HAP-1 (cell line): ENCODE measurements at places on chromosomes 1 and 21.

DNA sequence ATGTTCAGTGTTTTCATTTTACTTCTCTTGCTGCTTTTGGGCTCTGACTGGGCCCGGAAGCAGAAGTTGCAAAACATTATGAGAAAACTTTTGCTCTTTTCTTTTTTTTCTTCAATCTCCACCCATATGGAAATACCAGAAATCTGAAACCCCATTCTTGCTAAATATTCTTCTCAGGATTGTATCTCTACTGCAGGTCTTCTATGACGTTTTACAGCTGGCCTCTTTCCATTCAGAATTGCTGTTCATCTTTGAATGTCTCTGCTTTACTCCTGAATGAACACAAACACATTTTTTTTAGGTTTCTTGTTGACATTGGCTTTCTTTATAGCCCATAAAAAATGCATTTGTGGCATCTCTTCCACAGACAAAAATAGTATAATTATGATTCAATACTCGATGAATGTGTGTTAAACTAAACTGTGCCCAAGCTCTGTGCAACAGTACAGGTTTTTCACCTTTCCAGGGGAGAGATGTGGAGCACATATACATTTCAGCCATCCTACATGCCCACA is 18.8 kb downstream of the PTPRC start:
- DNase-seq, result no peak

- DNase-seq, result no peak
Measured at GRCh38 chr1:204495078-204495753, 611 bp upstream of the PIK3C2B start.

GRCh38 chr1:29543586-29543985 is 307.3 kb downstream of the PTPRU start:
- no peak for DNase-seq

DNA sequence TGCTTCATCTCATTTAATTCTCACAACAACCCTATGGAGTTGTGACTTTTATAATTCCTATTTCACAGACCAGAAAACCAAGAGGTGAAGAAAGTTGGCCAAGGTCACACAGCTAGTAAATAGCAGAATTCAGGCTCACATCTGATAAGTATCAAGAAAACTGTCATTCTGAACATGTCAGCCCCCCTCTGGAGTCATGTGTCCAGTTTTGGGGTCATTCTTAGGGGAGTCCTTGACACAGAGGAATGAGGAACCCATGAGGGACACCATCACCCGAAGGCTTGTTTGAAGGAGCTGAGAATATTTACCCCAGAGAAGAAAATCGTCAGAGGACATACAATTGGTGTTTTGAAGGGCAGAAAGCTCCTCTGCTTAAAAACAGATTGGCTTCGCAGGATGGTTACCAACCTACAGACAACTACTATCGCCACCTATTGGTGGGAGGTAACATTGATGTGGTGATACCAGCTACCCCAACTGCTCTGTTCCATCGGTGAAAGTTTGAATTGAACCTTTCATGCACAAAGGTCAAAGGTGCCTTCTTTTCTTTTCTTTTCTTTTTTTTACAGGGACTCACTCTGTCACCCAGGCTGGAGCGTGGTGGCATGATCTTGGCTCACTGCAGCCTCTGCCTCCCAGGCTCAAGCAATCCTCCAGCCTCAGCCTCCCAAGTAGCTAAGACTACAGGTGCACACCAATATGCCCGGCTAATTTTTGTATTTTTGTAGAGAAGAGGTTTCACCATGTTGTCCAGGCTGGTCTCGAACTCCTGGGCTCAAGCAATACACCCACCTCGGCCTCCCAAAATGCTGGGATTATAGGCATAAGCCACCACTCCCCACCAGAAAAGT is 31.3 kb downstream of the NCMAP start:
- peak; percentile 72 for DNase-seq

GRCh38 chr1:226679853-226680516 is 59.1 kb downstream of the ITPKB start:
- DNase-seq, result peak; percentile 89

DNA sequence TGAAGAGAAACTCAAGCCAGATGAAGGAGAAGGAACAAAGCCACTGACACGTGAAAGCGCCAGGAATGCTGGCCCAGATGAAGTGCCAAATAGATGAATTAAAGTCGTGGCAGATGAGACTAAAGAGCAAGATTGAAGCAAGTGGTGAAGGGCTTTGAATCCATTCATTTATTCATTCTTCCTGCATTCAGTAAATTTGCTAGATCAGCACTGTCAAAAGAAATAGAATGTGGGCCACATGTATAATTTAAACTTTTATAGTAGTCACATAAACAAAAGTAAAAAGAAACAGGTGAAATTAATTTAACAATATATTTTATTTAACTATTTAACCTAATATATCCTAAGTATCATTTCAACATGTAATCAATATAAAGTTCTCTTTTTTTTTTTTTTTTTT is 135.6 kb downstream of the ZZZ3 start:
- no peak for DNase-seq

GRCh38 chr1:18091660-18092446 is 15.7 kb upstream of the IGSF21 start:
- DNase-seq, result no peak
